ENCODE measurements at places on chromosomes 2 and 18.
A peak's percentile ranks its signal among the peaks of the same experiment; 100 is the strongest.

- DNase-seq = no peak
- no peaks in the 10 kb centered on the region for H3K36me3 ChIP-seq
- no peak overlapping the region for H3K27ac ChIP-seq
- no peaks in the 10 kb centered on the region for H3K4me1 ChIP-seq
- no peaks in the 10 kb centered on the region for H3K27me3 ChIP-seq
Observed at GRCh38 chr2:8300905-8301304, 381.0 kb upstream of the ID2 start.

DNA sequence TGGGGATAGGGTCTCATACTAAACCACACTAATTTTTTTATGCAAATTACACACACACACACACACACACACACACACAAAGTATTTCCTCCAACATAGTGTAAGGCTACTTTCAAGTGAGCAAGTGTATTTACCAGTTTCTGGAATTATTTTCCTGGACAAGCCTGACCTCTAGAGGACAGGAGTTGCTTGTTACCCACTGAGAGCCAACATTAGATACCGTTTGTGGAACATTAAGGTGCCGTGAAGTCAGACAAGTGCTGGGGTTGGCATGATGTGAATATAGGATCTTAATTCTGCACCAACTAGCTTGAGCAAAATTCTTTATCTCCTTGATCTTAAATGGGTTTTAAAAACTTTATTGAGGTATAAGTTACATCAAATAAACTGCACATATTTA lies 39.3 kb upstream of the SERPINB2 start:
- H3K4me3 ChIP-seq = no peak overlapping the region
- no peaks in the 10 kb centered on the region for H3K4me1 ChIP-seq
- DNase-seq = no peak
- no peak overlapping the region for H3K27ac ChIP-seq
- no peaks in the 10 kb centered on the region for H3K36me3 ChIP-seq
- no peaks in the 10 kb centered on the region for H3K27me3 ChIP-seq

GRCh38 chr2:220043155-220043989 lies 415.9 kb downstream of the SLC4A3 start:
- H3K36me3 ChIP-seq = no peaks in the 10 kb centered on the region
- no peaks in the 10 kb centered on the region for H3K4me1 ChIP-seq
- no peak for DNase-seq
- no peak overlapping the region for H3K27ac ChIP-seq

DNA sequence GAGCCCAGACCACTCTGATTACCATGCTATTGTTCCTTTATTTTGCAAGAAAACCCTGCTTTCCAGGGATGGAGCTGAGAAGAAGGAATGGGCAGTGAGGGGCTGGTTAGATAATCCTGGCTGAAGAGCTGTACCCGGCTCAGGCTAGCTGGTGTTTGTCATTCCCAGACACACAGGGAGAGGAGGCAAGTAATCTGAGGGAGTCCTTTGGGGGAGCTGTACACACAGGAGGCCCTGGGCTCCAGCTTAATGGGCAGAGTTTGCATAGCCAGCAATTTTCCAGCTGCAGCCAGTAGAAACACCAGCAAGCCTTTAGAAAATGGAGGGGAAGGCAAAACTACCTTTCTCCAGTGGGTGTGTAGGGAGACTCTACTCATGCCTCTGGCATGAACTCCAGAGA lies 259.3 kb downstream of the SOX11 start:
- H3K27me3 ChIP-seq = no peaks in the 10 kb centered on the region
- DNase-seq = no peak
- H3K36me3 ChIP-seq = no peaks in the 10 kb centered on the region
- no peaks in the 10 kb centered on the region for H3K4me1 ChIP-seq
- no peak overlapping the region for H3K27ac ChIP-seq
- no peak overlapping the region for H3K4me3 ChIP-seq

DNA sequence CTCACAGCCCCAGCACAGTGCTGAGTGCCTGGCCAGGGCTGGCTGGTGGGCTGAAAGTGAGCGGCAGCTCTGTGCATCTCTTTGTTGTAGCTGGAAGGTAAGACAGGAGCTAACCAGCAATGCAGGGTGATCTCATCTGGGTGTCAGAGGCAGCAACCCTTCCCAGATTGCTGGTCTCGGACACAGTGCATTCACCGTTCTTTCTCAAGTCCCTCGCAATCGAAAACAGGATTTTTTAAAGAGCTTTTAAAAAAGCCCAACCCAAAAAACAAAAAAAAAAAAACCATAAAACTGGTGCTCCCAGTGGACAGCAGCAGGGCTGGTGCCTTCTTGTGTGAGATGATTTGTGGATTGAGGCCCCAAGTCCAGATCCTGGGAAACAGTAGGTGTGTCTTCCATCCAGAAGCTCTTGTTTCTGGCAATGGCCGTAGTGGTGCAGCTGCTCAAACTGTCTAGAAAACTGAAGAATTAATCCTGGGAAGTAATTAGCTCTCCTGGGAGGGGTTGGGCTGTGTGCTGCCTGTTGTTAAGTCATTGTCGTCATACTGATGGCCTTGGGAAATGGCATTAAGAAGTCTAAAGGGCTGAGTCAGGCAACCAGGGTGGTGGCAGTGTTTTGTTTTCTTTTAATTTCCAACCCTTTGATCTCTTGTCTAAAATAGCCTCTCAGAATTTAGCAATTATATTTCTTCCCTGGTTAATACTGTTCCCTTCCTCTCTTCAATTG lies 156.7 kb downstream of the KLHL29 start:
- peak; percentile 62 for DNase-seq
- no peak overlapping the region for H3K4me3 ChIP-seq
- H3K27ac ChIP-seq = no peak overlapping the region
- no peaks in the 10 kb centered on the region for H3K27me3 ChIP-seq

DNA sequence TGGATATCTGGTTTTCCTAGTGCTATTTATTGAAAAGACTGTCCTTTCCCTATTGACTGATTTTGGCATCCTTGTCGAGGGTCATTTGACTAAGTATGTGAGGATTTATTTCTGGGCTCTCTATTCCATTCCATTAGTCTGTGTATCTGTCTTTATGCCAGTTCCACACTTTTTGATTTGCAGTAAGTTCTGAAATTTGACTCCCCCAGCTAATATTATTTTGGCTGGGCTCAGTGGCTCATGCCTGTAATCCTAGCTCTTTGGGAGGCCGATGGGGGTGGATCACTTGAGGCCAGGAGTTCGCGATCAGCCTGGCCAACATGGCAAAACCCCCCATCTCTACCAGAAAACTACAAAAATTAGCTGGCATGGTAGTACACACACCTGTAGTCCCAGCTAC lies 46.8 kb upstream of the GAREM2 start:
- no peaks in the 10 kb centered on the region for H3K27me3 ChIP-seq
- H3K4me3 ChIP-seq = no peak overlapping the region
- no peak overlapping the region for H3K27ac ChIP-seq
- no peaks in the 10 kb centered on the region for H3K36me3 ChIP-seq
- no peaks in the 10 kb centered on the region for H3K4me1 ChIP-seq

DNA sequence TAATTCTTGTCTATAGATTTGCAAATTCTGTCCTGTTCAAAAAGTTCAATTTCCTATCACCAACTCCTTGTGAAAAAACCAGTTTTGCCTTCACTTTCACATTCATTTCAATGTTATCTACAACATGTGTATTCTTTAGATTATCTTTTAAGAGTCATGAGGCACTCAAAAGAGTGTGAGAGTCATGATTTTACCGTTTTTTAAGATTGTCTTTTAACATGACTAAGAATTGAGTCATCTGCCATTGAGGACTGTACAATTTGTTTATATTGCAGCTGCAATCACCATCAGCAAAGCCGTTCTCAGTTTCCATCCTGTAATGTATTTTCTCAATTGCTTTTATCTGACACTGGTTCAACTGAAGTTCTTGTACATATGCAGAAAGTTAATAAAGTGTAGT lies 275.8 kb downstream of the LNPK start:
- H3K4me3 ChIP-seq = no peak overlapping the region
- no peak overlapping the region for H3K27ac ChIP-seq
- DNase-seq = no peak
- H3K27me3 ChIP-seq = no peaks in the 10 kb centered on the region
- H3K4me1 ChIP-seq = no peaks in the 10 kb centered on the region

DNA sequence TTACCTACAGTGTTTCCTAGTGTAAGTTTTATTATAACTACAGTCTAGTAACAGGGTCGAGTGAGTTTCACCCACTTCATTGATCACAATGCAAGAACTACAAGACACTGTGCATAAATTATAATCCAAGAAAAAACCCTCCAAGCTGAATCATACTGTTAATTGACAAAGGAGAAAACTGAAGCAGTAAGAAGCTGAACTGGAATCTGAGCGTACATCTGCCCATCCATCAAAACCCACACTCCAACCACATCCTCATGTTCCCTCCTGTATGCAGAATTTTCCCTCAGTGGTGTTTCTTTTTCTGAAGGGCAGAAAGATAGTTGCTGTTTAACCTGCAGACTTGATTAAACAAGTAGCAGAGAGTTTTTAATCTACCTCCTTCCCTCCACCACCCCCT lies 49.5 kb upstream of the KIDINS220 start:
- DNase-seq = no peak
- H3K4me3 ChIP-seq = no peak overlapping the region
- H3K4me1 ChIP-seq = no peaks in the 10 kb centered on the region
- H3K27me3 ChIP-seq = no peaks in the 10 kb centered on the region

DNA sequence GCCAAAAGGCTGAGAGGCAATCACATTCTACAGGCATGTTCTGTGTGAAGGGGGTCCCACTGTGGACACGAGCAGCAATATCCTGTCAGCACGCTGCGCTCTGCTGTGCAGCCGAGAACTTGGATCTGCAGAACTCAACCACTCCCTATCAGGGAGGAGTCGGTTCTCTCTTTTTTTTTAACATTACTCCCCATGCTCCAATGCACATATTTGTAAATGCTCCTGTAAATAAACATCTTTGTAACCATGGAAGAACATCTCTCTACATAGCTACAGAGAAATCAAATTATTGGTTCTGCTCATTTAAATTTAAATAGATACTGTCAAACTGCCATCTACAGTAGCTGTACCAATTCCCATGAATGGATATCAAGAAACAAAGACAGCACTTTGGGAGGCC lies 3.0 kb upstream of the ANKRD23 start:
- no peak overlapping the region for H3K27ac ChIP-seq
- no peak overlapping the region for H3K4me3 ChIP-seq
- no peaks in the 10 kb centered on the region for H3K4me1 ChIP-seq
- H3K27me3 ChIP-seq = no peaks in the 10 kb centered on the region
- DNase-seq = no peak

DNA sequence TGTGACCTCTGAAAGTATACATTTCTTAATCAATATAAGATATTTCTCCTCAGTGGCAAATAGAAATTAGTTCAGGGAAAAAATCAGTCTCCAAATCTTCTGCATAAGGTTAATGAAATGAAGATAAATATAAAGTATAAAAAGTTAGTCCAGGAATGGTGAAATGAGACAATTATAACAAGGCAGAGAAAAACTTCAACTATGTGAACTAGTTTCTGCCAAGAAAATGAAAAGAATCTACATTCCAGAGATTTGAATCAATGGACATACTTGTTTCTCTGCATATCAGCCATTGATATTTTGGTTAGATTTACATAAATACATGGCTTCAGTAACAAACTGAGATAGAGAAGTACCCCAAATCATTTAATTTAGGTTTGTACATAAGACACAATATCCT lies 249.0 kb downstream of the EXOC6B start:
- no peaks in the 10 kb centered on the region for H3K27me3 ChIP-seq
- DNase-seq = no peak
- no peaks in the 10 kb centered on the region for H3K36me3 ChIP-seq

GRCh38 chr2:45707661-45708060 lies 56.2 kb downstream of the PRKCE start:
- no peak overlapping the region for H3K4me3 ChIP-seq
- peak; percentile 42 for DNase-seq
- no peaks in the 10 kb centered on the region for H3K27me3 ChIP-seq
- H3K4me1 ChIP-seq = peaks cover 36% of the 10 kb centered on the region

DNA sequence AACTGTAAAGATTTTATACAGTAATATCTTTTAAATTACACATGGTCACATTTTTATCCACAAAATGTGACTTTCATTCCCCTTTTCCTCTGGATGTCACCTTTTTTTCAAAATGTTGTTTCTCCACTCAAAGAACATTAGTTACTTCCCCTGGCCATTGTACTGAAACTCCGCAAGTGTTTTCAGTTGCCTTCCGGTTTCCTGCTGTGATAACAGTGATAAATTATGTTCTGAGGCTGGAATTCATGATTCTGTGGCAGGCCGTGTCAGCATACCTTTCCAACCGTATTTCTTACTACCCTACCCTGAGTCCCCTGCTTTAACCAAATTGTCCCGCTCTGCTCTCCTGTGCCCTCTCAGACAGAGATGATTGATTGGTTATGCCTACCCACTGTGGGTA lies 53.5 kb downstream of the MGAT5 start:
- H3K27ac ChIP-seq = no peak overlapping the region
- no peaks in the 10 kb centered on the region for H3K36me3 ChIP-seq
- H3K4me1 ChIP-seq = no peaks in the 10 kb centered on the region
- no peaks in the 10 kb centered on the region for H3K27me3 ChIP-seq

- H3K4me3 ChIP-seq = no peak overlapping the region
- no peak for DNase-seq
- H3K27ac ChIP-seq = no peak overlapping the region
Observed at GRCh38 chr2:217645896-217646295, 356.9 kb downstream of the TNS1 start.

GRCh38 chr2:218264773-218265561 lies 4.2 kb downstream of the GPBAR1 start:
- H3K27me3 ChIP-seq = no peaks in the 10 kb centered on the region
- no peak overlapping the region for H3K4me3 ChIP-seq
- no peak overlapping the region for H3K27ac ChIP-seq
- no peak for DNase-seq
- peaks cover 38% of the 10 kb centered on the region for H3K4me1 ChIP-seq
- H3K36me3 ChIP-seq = no peaks in the 10 kb centered on the region

GRCh38 chr2:233059797-233060500 lies at the start of gene INPP5D:
INPP5D (plus strand) TSS chr2:233060342; CDS start chr2:233060479, 137 bp downstream.
- H3K4me3 ChIP-seq = peak within 1 kb of the TSS; percentile 15
- H3K36me3 ChIP-seq = no peaks in the 10 kb centered on the region
- DNase-seq = peak; percentile 20
- peak within 1 kb of the TSS; percentile 68 for H3K27ac ChIP-seq
- peaks cover 11% of the 10 kb centered on the region for H3K4me1 ChIP-seq

GRCh38 chr18:39500306-39500705 lies 1934.7 kb upstream of the CELF4 start:
- no peaks in the 10 kb centered on the region for H3K36me3 ChIP-seq
- no peak overlapping the region for H3K27ac ChIP-seq
- H3K4me3 ChIP-seq = no peak overlapping the region
- H3K27me3 ChIP-seq = no peaks in the 10 kb centered on the region
- H3K4me1 ChIP-seq = no peaks in the 10 kb centered on the region

- no peak overlapping the region for H3K27ac ChIP-seq
- H3K27me3 ChIP-seq = no peaks in the 10 kb centered on the region
- peaks cover 5% of the 10 kb centered on the region for H3K4me1 ChIP-seq
- no peaks in the 10 kb centered on the region for H3K36me3 ChIP-seq
- no peak overlapping the region for H3K4me3 ChIP-seq
- DNase-seq = no peak
Observed at GRCh38 chr2:227509824-227510619, 38.1 kb downstream of the AGFG1 start.

- no peaks in the 10 kb centered on the region for H3K4me1 ChIP-seq
- no peak overlapping the region for H3K4me3 ChIP-seq
- no peak overlapping the region for H3K27ac ChIP-seq
- H3K36me3 ChIP-seq = no peaks in the 10 kb centered on the region
- DNase-seq = no peak
Observed at GRCh38 chr2:204027091-204027490, 90.5 kb downstream of the ICOS start.

Data from testis (tissue), 5 donors.